ENCODE measurements at places on chromosomes 6 and 20.

DNA sequence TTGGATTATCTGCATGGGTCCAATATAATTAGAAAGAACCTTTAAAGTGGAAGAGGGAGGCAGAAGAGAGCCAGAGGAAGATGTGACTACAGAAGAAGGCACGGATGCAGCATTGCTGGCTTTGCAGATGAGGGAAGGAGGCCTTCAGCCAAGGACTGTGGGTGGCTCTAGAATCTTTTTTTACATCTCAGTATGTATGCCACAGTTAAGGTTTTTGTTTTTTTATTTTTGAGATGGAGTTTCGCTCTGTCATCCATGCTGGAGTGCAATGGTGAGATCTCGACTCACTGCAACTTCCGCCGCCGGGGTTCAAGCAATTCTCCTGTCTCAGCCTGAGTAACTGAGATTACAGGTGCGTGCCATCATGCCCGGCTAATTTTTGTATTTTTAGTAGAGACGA lies 49.3 kb downstream of the MCM8 start:
- no peak for DNase-seq

- DNase-seq: no peak
These were observed 306.5 kb upstream of the MAP3K7 start for GRCh38 chr6:90893400-90893799.

DNA sequence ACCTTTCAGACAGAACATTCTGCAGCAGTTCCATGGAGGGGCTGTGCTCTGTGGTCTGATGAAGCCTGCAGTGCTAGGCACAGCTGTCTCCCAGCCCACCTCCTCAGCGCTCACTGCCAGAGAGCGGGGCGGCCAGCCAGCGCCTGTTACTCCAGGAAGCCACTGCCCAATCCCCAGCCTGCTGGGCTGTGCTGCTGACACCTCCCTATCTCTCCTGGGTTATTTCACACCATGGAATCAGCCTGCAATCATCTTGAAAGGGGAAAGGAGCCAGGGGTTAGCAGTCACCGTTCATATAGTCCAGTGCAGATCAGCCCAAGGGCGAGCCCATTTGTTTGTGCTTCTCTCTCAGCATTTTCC lies 46.3 kb upstream of the NHSL1 start:
- no peak for DNase-seq

DNA sequence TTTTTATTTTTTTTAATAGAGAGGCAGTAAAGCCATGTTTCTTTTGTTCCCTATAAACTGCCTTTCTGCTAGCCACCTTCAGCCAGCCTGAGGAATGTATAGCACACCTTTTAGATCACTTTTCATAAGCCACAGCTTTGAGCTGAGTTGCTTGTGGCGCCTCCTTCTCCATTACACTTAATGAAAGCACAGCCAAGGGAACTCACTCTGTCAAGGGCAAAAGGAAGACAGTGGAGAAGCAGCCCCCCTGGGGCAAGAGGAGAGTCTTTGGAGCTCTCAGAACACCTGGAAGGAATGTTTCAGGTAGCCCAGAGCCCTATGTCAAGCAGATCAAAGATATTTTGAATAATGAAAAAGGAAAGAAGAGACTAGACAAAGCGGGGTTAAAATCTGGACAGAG lies 235.1 kb downstream of the CLIC5 start:
- no peak for DNase-seq

DNA sequence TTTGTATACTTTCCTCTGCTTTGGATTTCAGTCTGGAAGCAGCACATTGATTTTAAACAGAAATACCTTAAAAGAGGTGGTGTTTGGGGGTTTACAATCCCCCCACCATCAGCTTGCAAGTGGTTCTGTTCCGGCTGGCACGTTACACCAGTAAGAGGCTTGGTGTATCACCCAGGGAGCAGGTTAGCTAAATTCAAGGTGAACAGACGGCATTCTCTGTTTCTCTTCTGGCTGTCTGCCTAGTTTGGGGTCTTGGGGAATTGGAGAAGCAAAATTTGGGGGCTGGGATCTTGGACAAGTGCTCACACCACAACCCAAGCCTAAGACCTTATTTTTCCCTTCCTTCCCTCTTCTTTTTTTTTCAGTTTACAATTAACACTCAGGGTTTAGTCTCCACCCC lies 7.5 kb upstream of the APCDD1L start:
- no peak for DNase-seq

DNA sequence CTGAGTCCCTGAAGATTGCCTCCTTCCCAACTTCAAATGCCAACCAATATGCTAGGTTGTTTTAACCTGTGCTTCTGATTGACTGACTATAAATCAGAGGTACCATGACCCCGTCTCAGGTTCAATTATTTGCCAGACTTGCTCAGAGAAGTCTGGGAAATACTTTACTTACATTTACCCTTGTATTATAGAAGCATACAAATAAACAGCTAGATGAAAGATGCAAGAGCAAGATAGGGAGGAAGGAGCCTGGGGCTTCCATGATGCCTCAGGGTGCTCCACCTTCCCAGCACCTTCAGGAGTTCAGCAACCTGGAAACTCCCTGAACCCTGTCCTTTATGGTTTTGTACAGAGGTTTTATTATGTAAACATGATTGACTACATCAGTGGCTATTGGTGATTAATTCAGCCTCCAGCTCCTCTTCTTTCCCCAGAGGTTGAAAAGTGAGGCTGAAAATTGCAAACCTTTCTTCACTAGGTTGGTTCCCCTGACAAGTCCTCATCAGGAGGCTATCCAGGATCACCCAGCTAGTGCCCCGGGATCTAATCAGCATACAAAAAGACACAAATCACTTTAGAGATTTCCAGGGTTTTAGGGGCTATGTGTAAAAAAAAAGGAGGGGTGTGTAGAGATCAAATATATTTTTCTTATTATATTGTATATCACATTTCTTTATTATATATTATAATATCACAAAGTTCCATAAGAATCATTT lies 547.7 kb downstream of the EPM2A start:
- DNase-seq: no peak

DNA sequence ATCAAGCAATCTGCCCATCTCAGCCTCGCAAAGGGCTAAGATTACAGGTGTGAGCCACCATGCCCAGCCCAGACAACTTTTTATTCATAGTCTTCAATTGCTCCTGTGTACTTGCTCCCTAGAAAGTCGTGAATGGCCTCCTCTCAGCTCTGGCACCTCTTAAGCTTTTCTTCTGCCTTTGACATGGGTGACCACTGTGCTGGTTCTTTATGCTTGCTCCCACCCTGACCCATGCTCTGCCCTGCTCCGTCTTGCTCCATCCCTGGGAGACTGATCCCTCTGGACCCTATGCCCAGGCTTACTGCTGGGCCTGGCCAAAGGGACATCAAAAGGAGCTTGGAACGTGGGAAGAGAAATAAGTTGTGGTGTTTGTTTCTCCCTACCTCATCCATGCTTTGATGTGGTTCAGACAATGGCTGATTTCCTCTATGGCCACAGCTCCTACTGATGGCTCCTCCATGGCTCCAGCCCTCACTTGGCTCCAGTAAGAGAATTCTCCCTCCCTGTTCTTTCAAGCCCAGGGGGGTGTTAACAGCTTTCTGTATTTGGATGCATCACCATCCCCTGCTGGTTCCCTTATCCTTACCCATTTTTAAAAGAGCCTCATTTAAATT lies 7.7 kb upstream of the TREM2 start:
- no peak for DNase-seq

DNA sequence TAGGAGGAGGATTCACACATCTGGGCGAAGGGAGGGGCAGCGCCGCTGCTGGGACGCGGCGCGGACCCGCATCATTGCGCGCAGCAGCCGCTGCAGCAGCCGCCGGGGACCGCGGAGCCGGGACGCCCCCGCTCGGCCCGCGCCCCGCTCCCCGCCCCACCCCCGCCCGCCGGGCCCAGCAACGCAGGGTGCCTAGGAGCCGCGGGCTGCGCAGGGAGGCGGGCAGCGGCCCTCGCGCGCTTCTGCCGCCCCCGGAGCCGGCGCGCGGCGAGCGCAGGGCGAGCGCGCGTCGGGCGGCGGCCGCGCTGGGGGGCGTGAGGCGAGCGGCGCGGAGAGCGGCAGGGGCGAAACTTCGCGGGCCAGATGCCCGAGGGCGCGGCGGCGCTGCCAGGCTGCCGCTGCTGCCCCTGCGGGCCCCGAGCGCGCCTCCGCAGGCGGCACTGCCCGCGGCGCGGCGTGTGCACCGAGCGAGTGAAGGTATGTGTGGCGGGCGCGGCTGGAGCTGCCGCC lies at the start of gene NKAIN2:
TSS of gene NKAIN2 (plus strand) at position 362 of the 510 bp plus-strand sequence.
- DNase-seq: no peak

DNA sequence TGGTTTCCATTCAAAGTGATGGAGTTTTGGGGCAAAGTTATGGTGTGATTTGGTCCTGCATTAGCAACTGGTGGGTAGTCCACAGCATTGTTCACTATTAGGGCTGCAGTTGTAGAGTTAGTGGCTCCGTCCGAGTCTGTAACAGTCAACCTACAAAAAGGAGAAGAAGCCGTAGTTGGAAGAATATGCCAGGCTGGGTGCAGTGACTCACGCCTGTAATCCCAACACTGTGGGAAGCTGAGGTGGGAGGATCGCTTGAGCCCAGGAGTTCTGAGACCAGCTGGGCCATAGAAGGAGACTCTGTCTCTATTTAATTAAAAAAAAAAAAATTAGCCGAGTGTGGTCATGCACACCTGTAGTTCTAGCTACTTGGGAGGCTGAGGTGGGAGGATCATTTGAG lies 69.5 kb downstream of the KIAA0319 start:
- no peak for DNase-seq

DNA sequence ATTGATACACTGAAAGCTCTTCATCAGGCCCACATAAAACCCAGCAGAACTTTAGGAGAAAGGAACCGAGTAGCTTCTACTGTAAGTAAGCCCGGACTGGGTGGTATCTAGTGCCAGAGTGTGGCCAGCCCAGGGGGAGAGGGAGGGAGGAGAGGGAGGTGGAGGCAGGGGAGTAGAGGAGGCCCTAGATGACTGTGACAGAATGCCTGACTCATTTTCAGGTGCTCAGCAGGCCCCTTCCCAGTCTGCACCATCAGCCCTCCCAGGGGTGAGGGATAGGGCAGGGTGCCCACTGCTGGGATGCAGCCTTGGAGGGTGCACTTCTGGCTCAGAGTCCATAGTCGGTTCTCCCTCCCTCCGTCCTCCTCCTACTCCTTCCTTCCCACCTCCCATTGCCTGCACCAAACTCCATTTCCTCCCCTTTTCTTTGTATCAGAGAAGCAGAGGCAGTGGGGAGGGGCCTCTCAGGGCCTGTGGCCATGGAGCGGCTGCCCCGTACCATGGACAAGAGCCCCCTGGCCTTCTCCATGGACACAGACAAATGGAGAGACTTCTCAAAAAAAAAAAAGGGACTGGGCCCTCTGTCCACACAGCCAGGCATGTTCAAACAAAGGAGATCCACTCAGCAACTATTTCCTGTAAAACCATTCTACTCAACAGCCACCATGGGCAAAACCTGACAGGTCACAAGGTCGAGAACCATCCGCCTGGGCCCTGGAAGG lies 184.9 kb upstream of the SNX9 start:
- no peak for DNase-seq

DNA sequence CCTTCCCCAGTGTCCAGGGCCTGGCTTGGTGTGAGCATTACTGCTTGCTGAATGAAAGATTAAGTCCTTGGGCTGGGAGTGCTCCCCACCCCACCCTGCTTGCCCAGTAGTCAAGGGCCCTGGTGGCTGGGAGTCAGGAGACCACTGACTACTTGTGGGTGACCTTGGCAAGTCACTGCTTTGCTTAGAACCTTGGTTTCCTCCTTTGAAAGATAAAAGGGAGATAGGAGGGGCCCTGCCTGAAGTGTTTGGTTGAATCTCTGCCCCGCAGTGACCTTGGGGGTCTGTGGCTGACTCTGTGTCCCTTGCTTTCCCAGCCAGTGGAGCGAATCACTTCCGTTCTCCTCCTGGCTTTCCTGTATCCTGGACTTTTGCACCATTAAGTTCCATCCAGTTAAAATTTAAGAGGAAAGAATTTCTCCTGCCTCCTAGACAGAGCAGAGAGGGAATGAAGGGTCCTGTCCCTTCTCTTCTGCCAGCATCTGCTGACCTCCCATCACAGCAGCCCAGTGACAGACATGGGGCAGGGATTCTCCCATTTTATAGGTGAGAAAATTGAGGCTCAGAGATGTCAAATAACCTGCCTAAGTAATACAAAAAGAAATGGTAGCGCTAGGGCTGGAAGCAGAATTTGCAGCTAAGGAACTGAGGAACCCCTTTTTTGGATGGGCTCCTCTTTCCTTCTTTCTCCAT lies 3.5 kb upstream of the EPB41L1 start:
- DNase-seq: no peak
